ENCODE measurements at places on chromosomes 1 and 21. TPM values are rescaled to one million over a fixed set of nuclear protein-coding genes. Genes with fewer than 3 reads are reported as not detected.

LAPTM5 gene
- total RNA-seq = 8.9 TPM

GIPC2 gene
- 1.6 TPM for total RNA-seq

DNA sequence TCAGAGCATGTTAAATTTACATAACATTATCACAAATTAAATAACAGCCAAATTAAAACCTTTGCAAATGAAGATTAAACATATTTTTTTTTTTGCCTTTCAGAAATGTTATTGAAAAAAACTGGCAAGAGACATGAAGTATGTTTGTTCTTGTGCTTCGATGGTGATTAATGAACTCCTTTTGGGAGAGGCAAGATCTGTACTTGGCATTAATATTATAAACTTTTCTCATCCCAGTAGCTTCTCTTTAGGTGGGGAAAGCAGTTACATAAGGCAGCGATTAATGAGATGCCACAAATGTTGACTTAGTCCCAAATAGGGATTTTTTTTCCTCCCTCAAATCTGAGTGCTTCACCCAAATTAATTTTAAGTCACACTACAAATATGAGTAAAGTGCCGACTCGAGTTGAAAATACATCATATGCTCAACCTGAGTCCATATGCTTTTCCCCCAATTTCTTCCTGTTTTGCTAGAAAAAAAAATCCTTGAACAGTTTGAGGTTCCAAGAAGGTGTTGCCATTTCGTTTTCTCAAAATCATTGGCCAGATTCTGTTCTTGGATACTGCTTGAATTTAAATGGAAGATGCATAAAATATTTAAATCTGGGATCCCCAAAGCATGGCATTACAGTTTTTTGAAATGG lies 294.5 kb downstream of the VAV3 start:
- no peak overlapping the region for H3K27ac ChIP-seq
- no peaks in the 10 kb centered on the region for H3K27me3 ChIP-seq
- no peaks in the 10 kb centered on the region for H3K36me3 ChIP-seq
- no peaks in the 10 kb centered on the region for H3K4me1 ChIP-seq
- DNase-seq = no peak
- no peak overlapping the region for H3K4me3 ChIP-seq

RGS7 gene
- not detected for total RNA-seq

All from heart right ventricle (tissue), 16 donors.